NCI-H187 treated with DMSO at 0.1 percent for 48 hours (cell line): ENCODE measurements at places on chromosomes 3 and 15.

- DNase-seq = no peak
Observed at GRCh38 chr15:78850941-78851755, 21.5 kb upstream of the MORF4L1 start.

- no peak for DNase-seq
Observed at GRCh38 chr3:158802409-158803268, 785 bp downstream of the MFSD1 start.

- DNase-seq = no peak
Observed at GRCh38 chr3:41649129-41649739, 312.7 kb downstream of the ULK4 start.

DNA sequence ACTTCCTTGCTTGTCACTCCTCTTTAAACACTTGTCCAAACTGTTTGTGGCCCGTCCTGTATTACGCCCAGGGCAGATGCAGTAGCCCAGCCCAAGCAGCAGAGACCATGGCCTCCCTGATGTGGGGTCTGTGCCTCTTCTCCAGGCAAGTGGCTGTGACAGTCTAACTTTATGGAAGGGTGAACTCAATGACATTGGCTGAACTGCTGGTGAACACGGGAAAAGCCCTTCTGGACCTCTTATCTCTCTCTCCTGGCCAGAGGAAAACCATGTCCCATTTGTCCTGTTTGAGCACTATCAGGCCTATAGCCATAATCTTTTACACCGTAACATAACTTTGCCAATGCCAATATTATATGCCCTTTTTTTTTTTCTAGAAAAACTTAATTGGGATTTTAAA lies 67.6 kb downstream of the SMAD3 start:
- no peak for DNase-seq

DNA sequence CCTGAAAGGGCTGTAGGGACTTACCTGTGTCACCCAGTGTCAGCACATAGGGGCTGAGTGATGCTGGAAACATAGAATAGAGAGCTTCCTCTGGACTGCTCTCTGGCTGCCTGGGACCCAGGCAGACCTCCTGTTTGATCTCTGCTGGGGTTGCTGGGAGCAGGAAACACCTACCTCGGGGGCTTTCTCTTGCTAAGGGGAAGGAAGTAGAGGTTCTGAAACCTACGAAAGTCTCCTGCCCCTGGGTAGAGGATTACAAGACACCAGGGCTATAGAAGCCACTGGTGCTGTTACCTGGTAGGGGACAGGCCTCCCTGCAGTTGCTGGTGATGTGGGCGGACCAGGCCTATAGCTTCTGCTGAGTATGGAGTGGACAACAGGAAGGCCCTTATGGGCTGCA lies 81.7 kb downstream of the DHX30 start:
- no peak for DNase-seq

GRCh38 chr3:178181784-178182183 lies 354.5 kb upstream of the KCNMB2 start:
- DNase-seq = no peak

- DNase-seq = no peak
Observed at GRCh38 chr3:114093596-114093995, 37.1 kb downstream of the QTRT2 start.

- no peak for DNase-seq
Observed at GRCh38 chr3:197017003-197017402, 12.6 kb downstream of the MELTF start.

- no peak for DNase-seq
Observed at GRCh38 chr15:45129651-45130129, at the start of the genes DUOX1 and DUOXA1. TSS of gene DUOX1 (plus strand) at chr15:45129994. CDS start at chr15:45131967, 1,973 bp downstream. TSS of gene DUOXA1 (minus strand) at chr15:45129879. CDS start at chr15:45123014, 6,865 bp downstream.

- DNase-seq = no peak
Observed at GRCh38 chr3:105674437-105675065, 194.3 kb downstream of the CBLB start.

- DNase-seq = no peak
Observed at GRCh38 chr3:198028718-198029117, 68.7 kb downstream of the LMLN start.

DNA sequence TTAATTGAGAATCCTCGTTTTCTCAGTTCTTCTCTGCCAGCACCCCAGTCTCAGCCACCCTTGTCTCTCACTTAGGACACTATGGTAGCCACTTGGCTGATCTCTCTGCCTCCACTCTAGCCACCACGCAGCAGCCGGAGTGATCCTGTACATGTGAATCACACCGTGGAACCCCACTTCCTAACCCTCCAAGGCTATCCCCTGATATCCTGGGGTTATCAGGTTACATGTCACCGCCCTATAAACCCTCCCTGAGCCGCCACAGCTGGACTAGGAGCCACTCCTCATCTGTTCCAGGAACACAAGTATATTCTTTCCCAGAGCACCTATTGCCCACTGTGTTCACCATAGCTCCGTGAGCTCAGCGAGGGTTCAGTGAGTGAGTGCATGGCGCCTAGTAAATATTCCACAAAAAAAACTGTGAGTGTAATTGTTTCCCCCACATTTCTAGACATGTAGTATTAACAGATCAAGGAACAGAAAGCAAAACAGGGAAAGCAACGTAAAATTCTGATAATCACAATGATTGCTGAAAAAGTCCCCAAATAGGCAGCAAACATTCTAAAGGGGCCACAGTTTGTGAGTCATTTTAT lies 661 bp upstream of the PARP14 start:
- peak; percentile 9 for DNase-seq

DNA sequence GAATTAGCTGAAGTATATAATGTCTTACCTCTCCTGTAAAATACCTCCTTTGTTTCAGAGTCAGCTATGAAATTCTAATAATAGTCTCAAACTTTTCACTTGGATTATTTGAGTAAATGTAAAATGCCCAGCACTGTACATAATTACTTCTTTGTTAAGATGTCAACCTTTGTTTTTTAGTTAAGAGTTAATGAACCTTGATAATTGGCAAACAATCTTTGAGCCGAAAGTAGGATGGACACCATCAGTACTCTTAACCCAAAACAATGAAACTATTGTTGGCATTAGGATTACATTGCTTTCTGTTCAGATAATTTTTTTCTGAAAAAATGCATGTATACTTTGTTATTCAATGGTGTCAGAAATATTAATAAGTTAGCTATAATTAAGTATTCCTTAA lies 3.0 kb upstream of the NECTIN3 start:
- DNase-seq = no peak

- peak; percentile 6 for DNase-seq
Observed at GRCh38 chr3:108552267-108553159, 36.7 kb downstream of the CIP2A start.

- DNase-seq = no peak
Observed at GRCh38 chr15:91864664-91865063, 11.2 kb downstream of the SLCO3A1 start.

DNA sequence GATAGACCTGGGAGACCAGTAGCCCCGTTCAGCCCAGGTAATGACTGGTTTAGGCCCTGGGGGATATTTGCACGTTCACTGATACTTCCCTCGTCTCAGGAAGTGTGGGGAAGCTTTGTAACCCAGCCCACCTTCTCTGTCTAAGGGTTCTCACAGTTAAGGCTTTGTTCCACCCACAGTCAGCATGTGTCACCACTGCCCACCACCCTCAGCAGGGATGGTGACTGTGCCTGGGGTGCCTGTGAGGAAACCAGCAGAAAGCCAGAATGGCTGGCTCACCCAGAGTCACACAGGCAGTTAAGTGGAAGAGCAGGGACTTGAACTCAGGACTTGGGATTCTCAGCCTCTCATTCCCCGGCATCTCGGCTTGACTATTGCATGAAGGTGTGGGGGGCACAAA lies 5.2 kb downstream of the KBTBD13 start:
- no peak for DNase-seq

GRCh38 chr15:90038632-90039095 lies 37.5 kb downstream of the ZNF710 start:
- DNase-seq = no peak

DNA sequence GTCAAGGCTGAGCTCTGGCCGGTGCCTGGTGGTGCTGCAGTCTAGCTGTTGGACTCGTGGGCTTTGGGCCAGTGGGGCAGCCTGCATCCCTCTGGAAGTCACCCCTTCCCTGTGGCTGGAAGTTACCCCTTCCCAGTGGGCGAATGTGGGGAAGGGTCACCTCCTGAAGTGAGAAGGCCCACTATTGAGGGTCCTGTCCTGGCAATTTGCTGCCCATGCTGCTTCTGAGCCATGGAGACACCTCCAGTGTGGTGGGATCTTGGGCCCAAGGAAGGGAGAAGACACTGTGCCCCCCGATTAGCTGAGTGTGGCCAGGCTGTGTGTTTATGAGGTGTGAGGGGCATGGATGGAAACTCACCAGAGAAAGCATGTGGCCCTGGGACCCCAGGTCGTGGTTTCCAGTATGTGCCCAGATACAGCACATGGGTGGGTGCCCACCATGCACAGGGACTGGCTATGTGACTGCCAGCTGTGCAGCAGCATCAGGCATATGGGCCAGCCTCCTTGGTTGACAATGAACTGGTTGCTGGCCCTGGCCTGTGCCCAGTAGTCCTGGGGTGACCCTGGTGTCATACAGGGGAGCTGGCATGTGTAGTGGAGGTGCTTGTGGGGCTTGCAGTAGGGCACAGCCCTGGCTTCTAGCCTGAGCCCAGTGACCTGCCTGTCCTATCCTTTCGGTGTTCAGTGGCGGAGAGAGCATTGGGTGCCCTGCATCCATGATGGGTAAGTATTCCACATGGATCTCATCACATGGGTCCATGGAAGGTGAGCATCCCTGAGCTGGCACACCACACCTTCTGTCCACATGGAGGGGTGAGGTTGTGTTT lies 221.2 kb downstream of the SNRPN start:
- DNase-seq = no peak

- DNase-seq = no peak
Observed at GRCh38 chr15:32918547-32918946, 200.7 kb downstream of the GREM1 start.

DNA sequence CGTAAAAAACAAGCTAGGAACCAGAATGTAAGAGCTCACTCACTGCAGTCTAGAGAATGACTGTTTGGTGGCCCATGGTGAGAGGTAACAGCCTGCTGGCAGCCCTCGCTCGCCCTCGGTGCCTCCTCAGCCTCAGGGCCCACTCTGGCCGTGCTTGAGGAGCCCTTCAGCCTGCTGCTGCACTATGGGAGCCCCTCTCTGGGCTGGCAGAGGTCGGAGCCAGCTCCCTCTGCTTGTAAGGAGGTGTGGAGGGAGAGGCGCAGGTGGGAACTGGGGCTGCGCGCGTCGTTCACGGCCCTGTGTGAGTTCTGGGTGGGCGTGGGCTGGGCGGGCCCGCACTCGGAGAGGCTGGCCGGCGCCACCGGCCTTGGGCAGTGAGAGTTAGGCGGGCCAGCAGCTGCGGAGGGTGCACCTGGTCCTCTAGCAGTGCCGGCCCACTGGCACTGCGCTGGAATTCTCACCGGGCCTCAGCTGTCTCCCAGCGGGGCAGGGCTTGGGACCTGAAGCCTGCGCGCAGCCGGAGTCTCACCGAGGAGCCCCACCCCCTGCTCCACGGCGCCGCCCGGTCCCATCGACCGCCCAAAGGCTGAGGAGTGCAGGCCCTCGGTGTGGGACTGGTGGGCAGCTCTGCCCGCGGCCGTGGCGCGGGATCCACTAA lies 420.6 kb downstream of the RBMS3 start:
- no peak for DNase-seq

- no peak for DNase-seq
Observed at GRCh38 chr15:38593524-38593923, 28.9 kb upstream of the RASGRP1 start.

DNA sequence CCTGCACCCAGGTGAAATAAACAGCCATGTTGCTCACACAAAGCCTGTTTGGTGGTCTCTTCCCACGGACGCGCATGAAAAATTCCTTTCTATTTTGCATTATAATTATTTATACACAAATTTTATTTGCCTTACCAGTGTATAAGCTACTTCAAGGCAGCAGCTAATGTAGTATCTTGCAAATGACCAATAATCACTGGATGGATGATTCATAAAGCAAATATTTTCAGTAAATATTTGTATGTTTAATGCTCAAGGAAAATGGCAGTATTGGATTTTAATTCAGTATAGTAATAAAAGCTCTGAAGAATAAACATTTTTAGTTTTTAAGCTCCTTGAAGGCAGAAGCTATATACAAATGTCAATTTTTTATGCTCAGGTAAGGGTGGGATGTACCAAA lies 158.7 kb upstream of the NANOGP8 start:
- DNase-seq = no peak

DNA sequence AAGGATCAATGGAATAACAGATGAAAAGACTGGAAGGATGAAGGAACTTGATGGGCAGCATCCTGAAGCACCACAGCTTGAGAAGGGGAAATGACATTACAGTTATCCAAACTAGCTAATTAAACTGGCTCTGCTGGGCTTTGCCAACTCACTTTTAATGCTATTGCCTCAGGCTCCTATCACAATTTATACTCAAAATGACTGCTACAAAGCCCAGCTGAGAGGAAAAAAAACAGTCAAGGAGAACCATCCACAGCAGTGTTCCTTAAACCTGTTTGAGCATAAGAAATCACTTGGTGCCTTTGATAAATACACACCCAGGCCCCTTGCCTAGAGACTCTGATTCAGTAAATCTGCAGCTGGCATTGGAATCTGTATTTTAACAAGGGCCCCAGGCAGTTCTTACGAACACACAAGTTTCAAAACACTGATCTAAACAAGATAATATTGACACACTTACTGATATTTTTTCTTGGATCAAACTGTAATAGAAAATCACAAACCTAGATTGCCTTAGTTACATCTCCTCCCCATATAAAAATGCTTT lies 85.8 kb downstream of the MB21D2 start:
- no peak for DNase-seq

DNA sequence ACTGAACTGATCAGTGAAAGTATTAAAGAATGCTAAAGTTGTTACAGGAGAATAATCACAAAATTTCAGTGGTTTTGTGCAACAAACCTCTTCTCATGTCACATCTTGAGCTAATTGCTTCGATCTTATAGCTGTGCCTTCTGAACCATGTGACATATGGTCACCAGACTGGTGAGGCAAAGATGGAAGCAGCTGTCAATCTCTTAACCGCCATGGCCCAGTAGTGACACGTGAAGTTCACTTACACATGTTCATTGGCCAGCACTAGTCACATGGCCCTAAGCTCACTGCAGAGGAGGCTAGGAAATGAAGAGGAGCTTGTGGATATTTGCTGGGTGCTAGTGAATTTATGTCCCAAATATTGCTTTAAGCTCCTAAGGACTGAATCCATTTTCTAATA lies 32.5 kb downstream of the BOC start:
- no peak for DNase-seq

DNA sequence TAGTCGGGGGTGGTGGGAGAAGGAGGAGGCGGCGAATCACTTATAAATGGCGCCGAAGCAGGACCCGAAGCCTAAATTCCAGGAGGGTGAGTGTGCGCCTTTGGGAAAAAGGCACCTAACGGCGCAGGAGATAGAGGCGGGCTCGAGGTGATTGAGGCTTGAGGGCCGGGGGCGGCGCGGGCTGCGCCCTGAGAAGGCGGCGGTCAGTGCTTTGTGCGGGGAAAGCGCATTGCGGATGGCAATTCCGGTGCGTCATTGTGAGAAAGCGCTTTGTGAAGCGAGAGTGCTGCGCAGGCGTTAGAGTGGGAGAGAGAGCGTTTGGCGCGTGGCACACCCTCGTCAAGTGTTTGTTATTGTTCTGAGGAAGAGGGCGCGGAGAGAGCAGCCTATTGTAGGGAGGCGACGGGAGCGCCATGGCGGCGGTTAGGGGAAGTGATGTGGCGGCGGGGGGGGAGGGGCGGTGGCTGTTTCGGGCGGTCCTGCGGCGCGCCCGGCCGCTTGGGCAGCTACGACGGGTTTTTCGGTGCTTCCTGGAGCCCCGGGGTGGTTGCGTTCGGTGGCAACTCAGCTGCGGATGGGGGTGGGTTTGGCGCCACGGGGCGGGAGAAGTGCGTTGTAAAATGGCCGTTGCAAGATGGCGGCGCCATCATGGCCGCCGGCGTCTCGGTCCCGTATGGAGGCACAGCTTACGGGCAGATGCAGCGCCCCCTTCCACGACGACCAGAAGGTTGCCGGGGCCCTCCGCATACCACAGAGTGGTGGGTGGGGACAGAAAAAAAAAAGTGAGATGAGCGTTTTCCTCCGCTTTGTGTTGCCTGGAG lies 492 bp downstream of the MORF4L1 start:
- peak; percentile 3 for DNase-seq
